Activated CD8-positive, alpha-beta T cell treated with anti-CD3 and anti-CD28 coated beads, Interleukin-2, amount 10 ng/mL, durations not matched to agents 7 days and 5 days (primary cell): ENCODE measurements at places on chromosomes 3 and 15. TPM values are rescaled to one million over a fixed set of nuclear protein-coding genes. Genes with fewer than 3 reads are reported as not detected.
A peak's percentile ranks its signal among the peaks of the same experiment; 100 is the strongest.

DNA sequence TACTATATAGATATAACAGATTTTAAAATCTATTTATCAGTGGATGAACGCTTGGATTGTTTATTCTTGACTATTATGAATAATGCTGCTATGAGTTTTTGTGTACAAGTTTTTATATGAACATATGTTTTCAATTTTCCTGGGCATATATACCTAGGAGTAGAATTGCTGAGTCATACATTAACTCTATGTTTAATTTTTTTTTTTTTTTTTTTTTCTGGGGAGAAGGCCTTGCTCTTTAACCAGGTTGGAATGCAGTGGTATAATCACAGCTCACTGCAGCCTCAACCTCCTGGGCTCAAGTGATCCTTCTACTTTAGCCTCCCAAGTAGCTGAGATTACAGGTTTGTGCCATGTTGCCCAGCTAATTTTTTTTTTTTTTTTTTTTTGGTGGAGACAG is 9.1 kb downstream of the CIDEC start:
- DNase-seq: no peak

Gene SEMA6D
- not detected for total RNA-seq

DNA sequence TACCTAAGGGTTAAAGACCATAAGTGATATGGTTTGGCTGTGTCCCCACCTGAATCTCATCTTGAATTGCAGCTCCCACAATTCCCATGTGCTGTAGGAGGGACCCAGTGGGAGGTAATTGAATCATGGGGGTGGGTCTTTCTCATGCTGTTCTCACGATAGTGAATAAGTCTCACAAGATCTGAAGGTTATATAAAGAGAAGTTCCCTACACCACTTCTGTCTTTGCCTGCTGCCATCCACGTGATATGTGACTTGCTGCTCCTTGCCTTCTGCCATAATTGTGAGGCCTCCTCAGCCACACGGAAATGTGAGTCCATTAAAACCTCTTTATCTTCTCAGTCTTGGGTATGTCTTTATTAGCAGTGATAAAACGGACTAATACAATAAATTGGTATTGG is 75.0 kb upstream of the CADPS start:
- DNase-seq: no peak

Gene PLS1
- 2.3 TPM for total RNA-seq

- DNase-seq: no peak
Measured at GRCh38 chr3:144482876-144483275, 511.3 kb downstream of the DIPK2A start.

Gene TTLL13
- total RNA-seq: not detected

DNA sequence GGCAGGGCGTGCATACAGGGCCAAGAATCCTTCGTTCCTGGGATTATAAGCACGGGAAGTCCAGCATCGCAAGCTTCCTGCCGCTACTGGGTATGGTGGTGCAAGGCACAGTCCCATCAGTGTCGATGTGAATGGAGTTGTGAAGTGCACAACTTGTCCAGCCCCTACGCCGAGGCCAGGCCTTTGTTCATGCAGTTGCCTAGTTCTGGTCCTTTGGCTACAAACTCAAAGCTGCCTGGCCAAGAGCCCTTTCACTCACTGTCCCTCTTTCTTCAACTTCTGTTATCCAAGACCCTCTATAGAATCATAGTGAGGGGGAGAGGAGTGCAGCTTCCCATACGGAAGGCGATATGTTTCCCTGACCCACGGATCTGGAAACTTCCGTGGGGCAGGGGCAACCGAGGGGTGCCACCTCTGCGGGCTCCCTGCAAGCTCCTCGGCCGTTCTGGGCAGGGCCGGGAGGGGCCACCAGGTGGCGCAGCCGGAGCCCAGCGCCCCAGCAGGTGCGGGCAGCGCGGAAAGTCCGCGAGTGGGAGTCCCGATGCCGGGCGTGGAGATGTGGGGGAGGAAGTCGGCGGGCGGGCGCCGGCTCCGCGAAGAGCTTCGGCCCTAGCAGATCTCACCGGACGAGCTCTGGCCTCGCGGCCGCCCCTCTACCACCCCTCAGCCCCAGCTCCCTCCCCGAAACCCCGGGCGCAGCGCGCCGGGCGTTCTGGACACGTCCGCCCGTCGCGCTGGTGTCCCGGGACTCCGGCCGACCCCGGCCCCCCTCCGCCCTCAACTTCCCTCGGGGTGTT is 693 bp downstream of the RASGRP1 start:
- DNase-seq: peak; percentile 89

DNA sequence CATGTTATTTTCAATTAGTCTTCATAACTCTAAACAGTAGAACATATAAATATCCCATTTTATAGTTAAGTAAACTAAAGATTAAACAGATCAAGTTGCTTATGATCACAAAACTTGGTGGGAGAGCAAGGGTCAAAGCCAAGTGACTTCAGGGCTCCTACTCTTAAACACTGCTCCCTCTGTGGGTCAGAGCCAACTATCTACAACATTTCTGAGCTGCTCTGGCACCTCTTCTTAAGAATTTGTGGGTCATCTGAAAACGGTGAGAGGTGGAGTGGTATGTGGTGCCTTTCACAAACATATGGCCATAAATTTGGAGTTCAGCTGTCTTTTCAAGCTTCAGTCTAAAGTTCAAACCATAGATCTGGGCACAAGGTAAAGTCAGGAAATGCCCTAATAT is 10.9 kb downstream of the ATG3 start:
- DNase-seq: no peak

DNA sequence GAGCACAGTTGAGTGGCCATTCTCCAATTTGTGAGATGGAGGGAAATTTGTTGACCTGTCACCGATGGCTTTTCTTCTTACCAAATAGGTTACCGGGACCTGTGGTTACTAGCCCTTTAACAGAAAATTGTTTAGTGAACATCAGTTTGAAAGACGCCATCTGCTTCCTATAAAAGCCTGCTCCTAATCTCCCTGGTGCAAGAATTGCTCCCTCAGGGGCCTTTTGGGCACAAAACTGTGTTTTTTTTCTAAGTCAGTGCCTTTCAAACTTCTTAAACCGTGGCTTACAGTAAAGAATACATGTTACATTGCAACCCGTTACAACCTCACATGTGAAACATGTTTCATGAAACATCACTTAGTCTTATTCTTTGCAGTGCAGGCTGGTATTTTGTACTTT is 15.0 kb downstream of the CACNA2D3 start:
- no peak for DNase-seq
